Aorta (tissue), 5 donors: ENCODE measurements at places on chromosomes 4 and X. TPM values are rescaled to one million over a fixed set of nuclear protein-coding genes. Genes with fewer than 3 reads are reported as not detected.

Gene IGSF1
- total RNA-seq: 3.2 TPM

Gene ASB12
- 0.39 TPM for total RNA-seq

Gene MAGEB10
- not detected for total RNA-seq

Gene C4orf51
- total RNA-seq: not detected

GRCh38 chrX:71366674-71367256, 608 bp downstream of the TAF1 start:
- no peak for DNase-seq

DNA sequence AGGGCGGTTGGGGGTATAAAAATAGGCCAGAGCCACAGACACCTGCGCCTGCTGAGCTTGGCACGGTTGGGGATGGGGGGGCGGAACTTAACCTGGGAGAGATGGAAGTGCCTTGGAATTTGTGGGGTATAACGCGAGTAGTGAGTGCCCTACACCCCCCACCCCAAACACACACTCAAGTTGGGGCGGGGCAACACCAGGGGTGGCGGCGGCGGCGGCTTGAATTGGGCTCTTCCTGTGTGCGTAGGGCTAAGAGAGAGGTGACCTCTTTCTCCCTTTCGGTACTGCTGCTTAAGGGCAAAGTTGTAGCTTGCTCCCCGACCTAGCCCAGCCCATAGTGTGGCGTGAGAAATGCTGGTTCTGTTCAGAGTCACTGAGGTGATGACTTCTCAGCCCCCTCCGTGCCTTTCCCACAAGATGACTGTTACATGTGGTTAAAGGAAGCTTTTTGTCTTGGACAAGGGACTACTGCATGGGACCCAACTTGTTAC, 839 bp downstream of the STK26 start:
- peak; percentile 74 for DNase-seq

DNA sequence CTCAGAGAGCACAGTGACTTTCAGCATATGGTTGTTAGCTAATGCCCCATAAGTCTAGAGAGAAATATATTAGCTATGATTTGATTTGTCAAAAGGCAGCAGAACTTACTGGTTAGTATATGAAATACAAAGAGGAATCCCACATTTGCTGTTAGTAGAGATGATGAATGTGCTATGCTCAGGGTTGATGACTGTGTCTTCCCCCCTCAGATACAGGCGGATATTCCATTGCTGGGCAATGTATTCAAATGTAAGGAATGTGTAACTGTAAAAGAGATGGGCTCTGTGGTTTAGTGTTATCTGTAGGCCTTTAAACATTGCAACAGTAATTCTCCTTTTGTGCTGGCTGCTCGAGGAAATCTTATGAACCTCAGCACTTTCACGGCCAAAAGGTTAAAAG, 528.9 kb upstream of the ARX start:
- no peak for DNase-seq

GRCh38 chr4:2832981-2833670, 10.5 kb upstream of the ADD1 start:
- DNase-seq: no peak

Gene HS3ST1
- 6.9 TPM for total RNA-seq

- no peak for DNase-seq
Measured at GRCh38 chr4:1326751-1327525, 20.1 kb upstream of the UVSSA start.

- DNase-seq: no peak
Measured at GRCh38 chrX:136667446-136668168, 19.6 kb downstream of the CD40LG start.

- DNase-seq: no peak
Measured at GRCh38 chrX:68598841-68599240, 48.6 kb upstream of the STARD8 start.

GRCh38 chrX:3563451-3563850, 150.0 kb downstream of the PRKX start:
- DNase-seq: no peak

DNA sequence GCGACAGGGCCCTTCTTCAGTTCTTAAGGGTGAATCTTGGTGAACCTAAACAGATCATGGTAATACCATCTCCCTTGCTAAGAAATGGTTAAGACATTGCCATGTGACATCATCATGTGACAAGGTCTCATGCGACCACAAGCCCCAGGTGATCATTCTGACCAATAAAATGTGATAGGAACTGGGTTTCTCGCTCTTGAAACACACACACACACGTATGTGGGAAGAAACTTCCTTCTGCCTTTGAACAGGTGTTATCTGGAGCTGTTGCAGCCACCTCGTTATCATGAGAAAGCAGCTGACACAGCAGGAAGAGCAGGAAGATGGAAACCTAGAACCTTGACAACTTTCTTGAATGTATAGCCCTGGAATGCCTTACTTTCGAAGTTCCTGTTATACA, 10.2 kb downstream of the SOD3 start:
- DNase-seq: no peak

DNA sequence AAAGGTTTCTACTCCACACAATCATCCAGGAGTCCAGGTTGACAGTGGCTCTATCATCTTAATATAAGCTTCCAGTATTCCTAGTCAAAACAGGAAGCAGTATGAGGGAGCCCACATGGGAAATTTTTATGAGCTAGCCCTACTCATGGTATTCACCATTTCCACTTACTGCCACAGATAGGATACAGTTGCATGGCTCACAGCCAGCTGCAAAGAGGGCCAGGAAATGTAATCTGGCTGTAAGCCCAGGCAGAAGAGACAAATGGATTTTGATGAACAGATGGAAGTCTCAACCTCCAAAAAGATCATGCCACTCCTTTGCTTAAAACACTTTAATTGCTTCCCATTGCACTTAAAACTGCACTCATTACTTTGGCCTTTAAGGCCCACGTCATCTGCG, 150.6 kb downstream of the ADAMTS3 start:
- DNase-seq: no peak

Gene GCNA
- total RNA-seq: 1.9 TPM

DNA sequence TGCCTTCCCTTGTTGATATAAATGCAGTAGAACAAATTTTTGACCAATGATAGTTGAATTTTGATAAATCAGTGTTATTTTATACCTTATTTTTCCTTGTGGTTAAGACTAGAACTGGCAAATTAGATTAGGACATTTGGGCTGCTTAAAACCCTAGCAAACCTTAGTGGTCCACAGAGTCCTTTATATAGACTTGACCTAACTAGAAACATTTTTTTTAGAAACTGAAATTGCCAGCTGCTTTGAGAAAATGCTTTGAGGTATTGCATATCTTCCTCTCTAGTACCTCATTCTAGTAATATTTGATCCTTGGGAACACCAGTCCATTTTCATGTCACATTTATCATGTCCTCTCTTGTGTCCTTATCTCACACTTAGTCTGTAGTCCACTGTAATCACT, 580.3 kb downstream of the FSTL5 start:
- DNase-seq: no peak

DNA sequence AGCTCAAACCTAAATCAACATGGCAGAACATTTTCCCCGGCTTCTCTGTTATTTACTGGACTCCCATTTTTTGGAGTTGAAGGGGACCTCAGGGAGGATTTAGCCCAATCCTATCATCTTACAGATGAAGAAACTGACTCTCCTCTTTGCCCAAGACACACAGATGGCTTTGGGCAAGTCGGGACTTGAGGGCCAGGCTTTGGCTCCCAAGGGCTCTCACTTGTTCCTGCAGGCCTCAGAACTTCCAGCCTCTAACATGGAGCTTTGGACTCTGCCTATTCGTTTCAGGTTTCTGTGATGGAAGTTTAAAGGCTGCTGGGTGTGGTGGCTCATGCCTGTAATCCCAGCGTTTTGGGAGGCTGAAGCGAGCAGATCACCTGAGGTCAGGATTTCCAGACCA, 59.5 kb downstream of the RHOH start:
- DNase-seq: no peak

- DNase-seq: no peak
Measured at GRCh38 chr4:120139392-120139791, 72.7 kb upstream of the MAD2L1 start.

GRCh38 chr4:13821522-13821921, 194.0 kb upstream of the BOD1L1 start:
- no peak for DNase-seq

DNA sequence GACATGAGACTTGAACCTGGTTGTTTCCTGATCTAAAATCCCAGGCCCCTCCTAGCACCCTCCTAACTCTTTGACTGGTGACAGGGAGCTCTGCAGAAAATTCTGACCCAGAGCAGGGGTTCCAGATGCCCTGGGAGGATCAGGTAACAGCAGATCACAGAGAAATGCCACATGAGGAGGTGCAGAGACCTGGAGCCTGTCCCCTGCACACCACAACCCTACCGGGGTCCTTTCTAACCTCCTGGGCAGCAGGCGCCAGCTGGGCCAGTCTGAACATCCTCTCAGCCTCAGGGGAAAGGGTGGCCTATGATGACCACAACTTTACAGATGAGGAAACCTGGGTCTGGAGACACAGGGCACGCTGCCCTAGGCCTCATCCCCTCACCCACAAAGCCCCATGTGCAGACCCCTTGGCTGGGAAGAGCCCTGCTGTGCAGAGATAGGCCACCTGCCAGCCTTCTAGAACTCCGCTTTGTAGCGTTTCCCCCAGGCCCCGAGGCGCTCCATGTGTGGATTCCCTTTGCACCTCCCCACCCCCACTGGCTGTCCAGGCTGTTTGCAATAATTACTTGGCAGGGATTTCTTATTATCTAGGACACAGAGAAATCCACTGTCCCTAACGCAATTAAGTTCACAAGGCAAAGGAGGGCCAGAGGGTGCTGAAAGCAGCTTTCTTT, 36.5 kb downstream of the WDR1 start:
- no peak for DNase-seq

DNA sequence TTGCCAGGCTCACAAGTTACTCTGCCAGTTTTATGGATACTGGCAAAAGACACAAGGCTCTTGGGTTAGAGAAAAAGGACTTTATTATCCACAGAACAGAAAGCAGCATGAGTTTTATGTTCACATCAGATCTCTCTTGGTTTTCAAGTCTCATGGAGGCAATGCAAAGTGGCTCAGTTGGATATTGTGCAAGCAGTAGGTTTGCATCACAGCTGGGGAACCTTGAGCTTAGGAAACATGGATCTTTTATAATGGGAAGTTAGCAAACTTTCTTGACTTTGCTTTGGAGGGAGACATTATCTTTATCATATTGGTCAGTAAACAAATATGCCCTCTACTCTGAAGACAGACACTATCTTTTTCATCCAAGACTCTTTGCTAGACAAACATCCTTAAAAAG, 109.2 kb upstream of the GRPR start:
- DNase-seq: no peak

DNA sequence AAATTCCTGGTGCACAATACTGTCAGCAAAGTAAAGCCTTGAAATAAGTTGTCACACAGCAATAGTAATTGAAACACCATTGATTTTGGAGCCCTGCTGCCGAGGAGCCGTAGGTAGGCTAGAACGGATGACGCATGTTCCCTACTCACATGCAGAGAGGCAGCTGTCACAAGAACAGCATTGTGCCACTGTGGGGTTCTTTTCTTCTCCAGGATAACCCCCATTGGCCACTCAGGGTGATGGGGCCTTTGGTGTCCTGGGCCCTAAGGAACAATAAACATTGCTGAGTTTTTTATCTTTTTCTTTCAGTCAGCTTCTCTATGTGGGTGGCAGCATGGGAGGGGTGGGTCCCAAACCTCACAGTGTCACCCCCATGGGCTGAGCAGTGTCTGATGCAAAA, 542.3 kb downstream of the BCOR start:
- no peak for DNase-seq

GRCh38 chrX:100924375-100924774, 4.3 kb downstream of the XKRX start:
- DNase-seq: no peak

- no peak for DNase-seq
Measured at GRCh38 chr4:39825741-39826231, 127.8 kb downstream of the UBE2K start.

GRCh38 chrX:55220119-55220794, at the start of gene PAGE5:
PAGE5 (plus strand) TSS chrX:55220346; CDS start chrX:55221383, 1,037 bp downstream.
- DNase-seq: no peak

DNA sequence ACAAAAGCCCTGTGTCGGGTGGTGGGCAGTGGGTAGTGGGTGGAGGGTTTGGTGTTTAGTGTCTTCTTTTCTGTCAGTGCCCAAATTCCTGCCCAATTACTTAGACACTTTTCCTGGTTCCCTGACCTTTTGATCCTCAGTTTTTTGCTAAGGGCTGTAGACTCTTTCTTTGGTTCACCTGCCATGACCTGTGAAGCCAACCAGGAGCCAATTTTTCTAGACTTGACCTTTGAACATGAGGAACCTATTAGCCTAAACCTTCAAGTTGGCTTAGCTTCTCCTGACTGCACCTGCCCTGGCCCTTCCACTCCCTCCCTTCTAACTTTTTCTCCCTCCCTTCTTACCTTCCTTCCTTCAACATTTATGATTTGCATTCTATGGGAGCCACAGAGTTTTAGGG, 94.5 kb downstream of the MID1IP1 start:
- no peak for DNase-seq

- DNase-seq: no peak
Measured at GRCh38 chrX:110397339-110397738, 38.7 kb downstream of the RTL9 start.

Gene HSFX1
- total RNA-seq: 3.5 TPM

GRCh38 chr4:111630705-111631104, 514.5 kb upstream of the FAM241A start:
- no peak for DNase-seq

DNA sequence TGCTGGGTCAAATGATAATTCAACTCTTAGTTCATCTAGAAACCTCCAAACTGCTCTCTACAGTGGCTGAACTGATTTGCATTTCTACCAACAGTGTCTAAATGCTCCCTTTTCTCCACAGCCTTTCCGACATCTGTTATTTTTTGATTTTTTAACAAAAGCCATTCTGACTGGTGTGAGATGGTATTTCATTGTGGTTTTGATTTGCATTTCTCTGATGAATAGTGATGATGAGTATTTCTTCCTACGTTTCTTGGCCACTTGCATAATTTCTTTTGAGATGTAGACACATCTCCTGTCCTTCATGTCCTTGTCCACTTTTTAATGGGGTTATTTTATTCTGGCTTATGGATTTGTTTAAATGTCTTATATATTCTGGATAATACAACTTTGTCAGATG, 298.2 kb upstream of the ARSJ start:
- DNase-seq: no peak

GRCh38 chr4:54513204-54513603, 144.6 kb upstream of the KIT start:
- peak; percentile 50 for DNase-seq

- DNase-seq: no peak
Measured at GRCh38 chr4:68367835-68368234, 17.9 kb upstream of the YTHDC1 start.

DNA sequence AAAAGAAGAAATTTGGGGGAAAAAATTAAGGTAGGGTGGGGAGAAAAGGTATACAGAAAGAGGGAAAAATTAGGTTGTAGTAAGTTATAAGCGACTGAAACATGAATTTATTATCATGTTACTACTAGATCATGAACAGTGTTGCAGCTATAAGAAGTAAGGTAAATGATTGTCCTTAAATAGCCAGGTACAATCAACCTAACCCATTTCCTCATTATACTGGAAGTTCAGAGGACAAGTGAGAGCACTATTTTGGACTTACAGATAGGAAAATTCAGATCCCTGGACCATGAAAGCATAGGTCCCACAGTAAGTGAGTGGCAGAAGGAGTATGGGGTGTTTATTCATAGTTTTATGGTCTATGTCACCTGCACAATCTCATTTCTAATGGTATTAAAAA, 23.5 kb downstream of the PIR start:
- DNase-seq: no peak
